ENCODE measurements at places on chromosomes 11 and 22.

DNA sequence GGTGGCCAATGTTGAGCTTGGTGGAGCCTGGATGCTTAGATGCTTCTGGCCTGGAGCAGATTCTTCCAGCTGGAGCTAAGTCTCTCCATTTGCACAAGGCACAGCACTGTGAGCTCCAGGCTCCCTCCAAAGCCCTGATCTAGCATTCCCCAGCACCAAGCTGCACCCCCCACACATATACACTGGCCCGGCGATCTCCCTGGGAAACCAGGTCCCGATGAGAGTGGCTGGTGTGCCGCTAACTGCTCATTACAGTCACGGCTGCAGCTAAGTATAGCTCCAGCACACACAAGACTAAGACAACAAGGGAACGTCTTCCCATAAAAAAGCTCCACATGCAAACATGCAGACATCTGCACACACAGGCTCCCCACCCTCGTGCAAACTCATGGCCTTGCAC lies 17.6 kb downstream of the KCNC1 start:
- DNase-seq, result no peak

DNA sequence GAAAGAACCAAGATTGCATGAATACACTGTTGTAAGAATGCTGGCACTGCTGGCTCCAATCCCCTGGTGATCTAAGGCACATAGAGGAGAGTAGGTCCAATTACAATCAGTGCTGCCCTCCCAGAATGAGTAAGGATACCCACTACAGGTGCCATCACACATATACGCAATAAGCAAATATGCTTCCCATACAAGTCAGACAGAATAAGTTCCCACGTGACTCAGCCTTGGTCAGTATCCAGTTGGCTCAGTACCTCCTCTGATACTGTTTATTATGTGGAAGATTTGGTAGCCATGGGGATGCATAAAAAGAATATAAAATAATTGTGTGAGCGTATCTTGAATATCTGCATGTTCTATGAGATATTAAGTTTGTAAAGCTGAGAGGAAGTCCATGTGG lies 8.9 kb upstream of the OR2D3 start:
- no peak for DNase-seq

- DNase-seq, result no peak
Observed at GRCh38 chr11:74279256-74279655, 32.2 kb downstream of the P4HA3 start.

DNA sequence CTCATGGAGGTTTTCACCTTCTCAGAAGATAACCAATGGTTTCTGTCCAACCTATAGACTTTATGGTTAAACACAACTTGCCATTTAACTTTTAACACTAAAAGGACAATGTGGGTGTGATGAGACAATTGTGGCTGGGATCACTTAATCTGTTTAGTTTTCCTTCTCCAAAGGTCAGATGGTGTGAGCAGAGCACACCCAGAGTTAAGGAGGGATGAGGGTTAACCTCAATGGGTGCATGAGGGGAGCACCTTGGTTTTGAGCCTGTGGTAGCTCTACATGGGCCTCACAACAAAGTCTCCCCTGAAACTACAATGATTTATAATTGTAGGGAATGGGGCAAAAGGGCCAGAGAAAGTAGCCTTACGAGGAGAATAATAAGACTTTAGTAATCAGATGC lies 28.9 kb upstream of the CHRM4 start:
- no peak for DNase-seq

DNA sequence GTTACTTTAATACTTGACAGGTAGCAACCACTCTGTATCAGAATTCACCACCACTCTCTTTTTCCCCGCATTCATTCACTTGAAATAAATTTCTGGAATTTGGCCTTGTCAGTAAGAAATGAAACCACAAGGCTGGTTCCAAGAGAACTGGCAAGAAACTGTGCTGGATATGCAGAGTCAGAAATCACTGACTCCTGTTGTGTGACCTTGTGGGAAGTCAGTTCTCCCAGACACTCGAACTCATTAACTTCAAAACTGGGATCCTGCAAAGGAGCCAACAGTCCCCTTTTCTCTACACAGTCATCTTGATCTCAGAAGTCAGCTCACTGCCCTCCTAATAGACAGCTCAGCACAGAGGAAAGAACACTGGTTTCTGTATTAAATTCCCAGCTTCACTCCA lies 142.7 kb downstream of the LRRC4C start:
- no peak for DNase-seq

- no peak for DNase-seq
Observed at GRCh38 chr11:67548555-67549110, 25.4 kb upstream of the CABP2 start.

GRCh38 chr11:65433657-65434056 lies 11.1 kb downstream of the NEAT1 start:
- DNase-seq, result no peak

- peak; percentile 11 for DNase-seq
Observed at GRCh38 chr22:28600546-28601143, 79.0 kb downstream of the TTC28 start.

DNA sequence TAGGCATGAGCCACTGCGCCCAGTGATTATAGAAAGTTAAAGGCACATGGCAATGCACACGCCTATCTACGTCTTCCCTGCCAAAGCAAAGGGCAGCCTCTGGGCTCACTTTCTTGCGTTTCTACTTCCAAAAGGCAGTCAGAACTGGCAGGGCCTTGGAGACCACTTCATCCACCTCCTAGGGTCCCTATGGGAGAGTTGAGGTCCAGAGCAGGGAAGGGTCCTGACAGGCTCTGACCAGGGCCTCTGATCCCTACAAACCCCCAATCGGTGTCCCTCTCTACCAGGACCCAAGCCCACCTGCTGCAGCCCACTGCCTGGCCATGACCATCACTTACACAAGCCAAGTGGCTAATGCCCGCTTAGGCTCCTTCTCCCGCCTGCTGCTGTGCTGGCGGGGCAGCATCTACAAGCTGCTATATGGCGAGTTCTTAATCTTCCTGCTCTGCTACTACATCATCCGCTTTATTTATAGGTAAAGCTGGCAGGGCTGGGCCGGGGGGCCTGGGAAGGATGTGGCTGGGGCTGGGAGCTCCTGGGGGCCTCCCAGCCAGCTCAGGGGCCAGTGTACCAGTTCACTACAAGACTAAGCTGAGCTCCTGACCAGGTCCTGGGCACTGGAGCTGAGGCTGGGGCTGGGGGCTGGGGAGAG lies 1.5 kb downstream of the BEST1 start:
- no peak for DNase-seq

Data from neuronal stem cell (in vitro differentiated cells).